Esophagus mucosa (tissue), 1 donor: ENCODE measurements at places on chromosomes 7 and 10.

DNA sequence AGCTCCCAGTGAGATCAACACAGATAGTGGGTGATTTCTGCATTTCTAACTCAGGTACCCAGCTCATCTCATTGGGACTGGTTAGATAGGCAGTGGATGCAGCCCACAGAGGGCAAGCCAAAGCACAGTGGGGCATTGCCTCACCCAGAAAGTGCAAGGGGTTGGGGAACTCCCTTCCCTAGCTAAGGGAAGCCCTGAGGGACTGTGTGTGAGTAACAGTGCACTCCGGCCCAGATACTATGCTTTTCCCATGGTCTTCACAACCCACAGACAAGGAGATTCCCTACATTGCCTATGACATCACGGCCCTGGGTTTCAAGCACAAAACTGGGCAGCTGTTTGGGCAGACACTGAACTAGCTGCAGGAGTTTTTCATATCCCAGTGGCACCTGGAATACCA is 62.8 kb downstream of the PPP1R3A start:
- ATAC-seq, result no peak

DNA sequence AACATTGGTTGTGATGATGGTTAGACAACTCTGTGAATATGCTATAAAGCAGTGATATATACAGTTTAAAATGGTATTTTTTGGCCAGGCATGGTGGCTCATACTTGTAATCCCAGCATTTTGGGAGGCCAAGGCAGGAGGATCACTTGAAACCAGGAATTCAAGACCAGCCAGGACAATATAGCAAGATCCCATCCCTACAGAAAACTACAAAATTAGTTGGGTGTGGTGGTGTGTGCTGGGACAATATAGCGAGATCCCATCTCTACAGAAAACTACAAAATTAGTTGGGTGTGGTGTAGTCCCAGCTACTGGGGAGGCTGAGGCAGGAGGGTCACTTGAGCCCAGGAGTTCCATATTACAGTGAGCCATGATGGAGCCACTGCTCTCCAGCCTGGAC is 27.5 kb upstream of the MSMB start:
- ATAC-seq, result no peak

DNA sequence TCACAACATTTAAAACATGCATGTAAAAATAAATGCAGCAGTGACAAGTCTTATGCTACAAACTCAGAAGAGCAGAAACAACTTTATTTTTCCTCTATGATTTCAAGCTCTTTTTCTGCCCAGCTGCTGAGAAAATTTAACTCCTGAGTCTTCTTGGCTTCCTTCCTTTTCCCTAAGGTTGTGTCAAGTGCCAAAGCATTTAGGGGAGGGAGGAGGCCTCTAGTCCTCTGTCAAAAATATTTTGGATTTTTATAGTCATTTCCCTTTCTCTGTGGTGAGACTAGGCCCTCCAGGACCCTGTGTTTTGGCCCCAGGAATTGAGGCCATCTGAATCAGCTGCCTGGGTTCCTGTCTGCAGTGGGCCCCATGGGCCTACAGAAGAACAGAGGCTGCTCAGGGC is 11.0 kb upstream of the PILRB start:
- ATAC-seq, result no peak

- ATAC-seq, result no peak
Measured at GRCh38 chr10:114987995-114988394, 50.0 kb downstream of the TRUB1 start.

DNA sequence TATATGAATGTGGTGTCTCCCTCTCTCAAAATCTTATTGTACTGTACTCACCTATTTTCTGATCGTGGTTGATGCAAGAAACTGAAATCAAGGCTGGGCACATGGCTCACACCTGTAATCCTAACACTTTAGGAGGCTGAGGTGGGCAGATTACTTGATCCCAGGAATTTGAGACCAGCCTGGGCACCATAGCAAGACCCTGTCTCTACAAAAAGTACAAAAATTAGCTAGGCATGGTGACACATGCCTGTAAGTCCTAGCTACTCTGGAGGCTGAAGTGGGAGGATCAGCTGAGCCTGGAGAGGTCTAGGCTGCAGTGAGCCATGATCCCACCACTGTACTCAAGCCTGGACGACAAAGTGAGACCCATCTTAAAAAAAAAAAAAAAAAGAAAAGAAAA is 16.0 kb downstream of the MMRN2 start:
- no peak for ATAC-seq

GRCh38 chr7:22356701-22357310 is at the start of gene RAPGEF5:
Gene RAPGEF5, minus strand, starts transcription at chr7:22357154. Its CDS starts 94 bp downstream, at chr7:22357060.
- ATAC-seq, result peak; percentile 85

DNA sequence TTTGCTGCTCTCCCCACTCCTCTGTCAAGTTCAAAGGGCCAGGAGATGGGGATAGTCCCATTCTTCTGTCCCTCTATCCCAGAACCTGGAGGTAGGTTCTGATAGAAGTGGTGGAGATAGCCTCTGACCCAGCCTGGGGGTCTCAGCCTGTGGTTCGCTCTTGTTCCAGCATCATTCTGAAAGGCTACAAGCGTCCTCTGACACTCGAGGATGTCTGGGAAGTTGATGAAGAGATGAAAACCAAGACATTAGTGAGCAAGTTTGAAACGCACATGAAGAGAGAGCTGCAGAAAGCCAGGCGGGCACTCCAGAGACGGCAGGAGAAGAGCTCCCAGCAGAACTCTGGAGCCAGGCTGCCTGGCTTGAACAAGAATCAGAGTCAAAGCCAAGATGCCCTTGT is 14.5 kb downstream of the ABCC2 start:
- ATAC-seq, result no peak

- peak; percentile 83 for ATAC-seq
Measured at GRCh38 chr7:119270045-119270464, 1002.9 kb upstream of the KCND2 start.

DNA sequence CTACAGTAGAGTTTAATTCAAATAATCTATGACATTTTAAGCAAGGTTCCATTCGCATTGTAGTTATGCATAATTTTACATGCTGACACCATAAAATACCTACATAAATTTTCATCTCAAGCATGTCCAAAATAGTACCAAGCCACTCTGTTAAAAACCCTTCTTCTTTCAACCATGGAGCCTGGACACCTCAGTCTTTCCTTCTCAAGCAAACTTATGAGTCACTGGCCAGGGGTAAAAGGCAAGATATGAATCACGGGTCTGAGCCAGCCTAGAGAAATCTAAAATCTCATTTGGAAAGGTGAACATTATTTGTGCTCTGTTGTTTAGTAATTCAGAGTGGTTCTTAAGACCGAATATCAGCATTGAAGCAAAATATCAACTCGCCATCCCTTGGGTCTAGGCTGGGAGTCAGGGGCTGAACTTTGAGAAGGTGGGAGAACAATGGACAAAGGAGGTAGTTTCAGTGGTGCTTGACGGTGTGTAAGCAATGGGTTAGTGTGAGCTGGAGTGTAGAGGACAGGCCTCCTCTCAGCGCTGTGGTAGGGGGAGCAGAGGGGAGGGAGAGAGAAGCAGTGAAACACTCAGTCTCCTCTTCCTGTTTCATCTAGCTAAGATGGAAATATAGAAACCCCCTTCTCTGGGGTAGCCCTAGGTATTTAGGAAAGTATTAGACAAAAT is 19.1 kb upstream of the GPAM start:
- peak; percentile 39 for ATAC-seq

DNA sequence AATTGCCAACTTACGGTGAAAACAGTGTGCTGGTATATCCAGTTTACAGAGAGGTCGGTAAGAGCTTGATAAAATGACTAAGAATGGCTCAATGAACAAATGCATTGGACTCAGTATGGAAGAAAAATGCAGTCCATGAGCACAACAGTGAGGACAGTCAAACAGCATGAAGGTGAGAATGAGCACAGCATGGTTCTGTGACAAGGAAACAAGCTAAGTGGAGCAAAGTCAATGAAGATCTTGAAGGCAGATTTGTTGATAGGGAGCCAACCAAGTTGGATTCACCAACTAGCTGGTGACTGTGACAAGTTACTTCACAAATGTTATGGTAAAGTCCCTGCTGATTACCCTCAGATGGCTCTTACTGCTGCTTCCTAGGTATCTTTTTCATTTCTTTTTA is 75.9 kb downstream of the SHOC2 start:
- ATAC-seq, result no peak

DNA sequence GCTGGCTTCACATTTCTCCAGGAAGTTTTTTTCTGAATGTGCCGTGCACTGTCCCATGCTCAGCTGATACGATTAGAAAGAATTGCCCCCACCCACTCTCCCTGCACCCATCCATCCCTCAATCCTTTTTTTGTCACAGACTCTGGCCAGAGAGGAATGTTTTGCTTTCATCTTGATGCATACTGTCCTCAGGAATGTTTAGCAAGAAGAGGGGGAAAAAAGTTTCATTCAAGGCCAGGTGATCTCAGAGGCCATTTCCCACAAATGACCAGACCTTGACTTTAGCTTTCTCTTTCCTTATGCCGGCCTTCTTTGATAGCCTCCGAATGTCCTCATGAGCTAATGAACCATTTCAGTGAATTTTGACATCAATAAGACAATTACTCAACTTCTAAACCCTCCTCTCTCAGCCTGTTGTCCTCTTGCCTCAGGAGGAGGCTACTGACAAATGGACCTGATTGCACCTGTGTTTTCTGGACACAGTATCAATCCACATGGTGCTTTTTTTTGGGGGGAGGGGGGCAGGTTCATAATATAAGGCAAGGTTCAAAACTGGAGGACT is 105.0 kb upstream of the KLF6 start:
- no peak for ATAC-seq

GRCh38 chr7:14351167-14351566 is 361.7 kb upstream of the ETV1 start:
- no peak for ATAC-seq

DNA sequence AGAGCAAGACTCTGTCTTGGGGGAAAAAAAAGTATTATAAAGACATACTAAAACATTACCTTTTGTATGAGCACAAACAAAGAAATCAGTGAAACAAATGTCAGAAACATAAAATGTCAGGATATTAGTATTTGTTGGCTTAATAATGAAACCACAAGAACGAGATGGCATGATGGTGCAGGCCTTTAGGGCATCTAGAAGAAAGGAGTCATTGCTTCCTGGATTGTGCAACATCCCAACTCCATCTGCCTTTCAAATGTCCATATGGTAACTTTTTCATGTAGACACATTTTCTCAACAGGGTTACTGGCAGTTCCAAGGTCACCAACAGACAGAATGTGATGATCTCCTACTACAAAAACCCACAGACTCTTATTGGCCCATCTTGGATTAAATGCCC is 96.6 kb downstream of the ZNF248 start:
- ATAC-seq, result no peak

- peak; percentile 84 for ATAC-seq
Measured at GRCh38 chr10:133318494-133319127, 9.9 kb downstream of the ZNF511 start.

GRCh38 chr7:105098863-105099515 is 85.0 kb downstream of the KMT2E start:
- ATAC-seq, result peak; percentile 92

DNA sequence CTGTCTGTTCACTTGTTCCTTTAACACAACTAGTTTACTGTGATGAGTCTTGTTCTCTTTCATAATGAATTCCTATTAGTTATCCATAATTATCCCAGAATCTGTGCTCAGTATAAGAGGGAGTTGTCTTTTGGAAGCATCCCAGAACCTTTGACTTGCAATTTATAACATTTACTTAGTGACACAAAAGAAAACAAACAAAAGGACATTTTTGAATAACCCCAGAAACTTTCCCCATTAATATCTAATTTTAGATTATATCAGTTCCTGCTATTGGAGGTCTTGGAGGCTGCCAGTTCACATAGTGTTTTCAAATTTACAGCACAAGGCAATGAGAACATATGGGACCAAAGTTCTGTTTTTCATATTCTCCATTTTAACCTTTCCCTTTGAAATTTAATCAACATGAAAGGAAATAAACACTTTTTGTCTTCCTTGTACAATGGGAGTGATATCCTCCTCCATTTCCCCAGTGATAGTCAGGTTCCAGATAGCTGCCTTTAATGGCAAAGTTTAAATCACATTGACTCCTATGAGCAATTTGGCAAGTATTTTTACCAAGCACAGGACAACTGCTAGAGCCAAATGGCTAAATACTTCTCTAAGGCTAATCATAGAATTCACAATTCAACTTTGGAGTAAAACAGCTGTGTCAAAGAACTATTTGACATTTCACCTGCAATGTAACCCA is 37.1 kb upstream of the GNAT3 start:
- ATAC-seq, result no peak

DNA sequence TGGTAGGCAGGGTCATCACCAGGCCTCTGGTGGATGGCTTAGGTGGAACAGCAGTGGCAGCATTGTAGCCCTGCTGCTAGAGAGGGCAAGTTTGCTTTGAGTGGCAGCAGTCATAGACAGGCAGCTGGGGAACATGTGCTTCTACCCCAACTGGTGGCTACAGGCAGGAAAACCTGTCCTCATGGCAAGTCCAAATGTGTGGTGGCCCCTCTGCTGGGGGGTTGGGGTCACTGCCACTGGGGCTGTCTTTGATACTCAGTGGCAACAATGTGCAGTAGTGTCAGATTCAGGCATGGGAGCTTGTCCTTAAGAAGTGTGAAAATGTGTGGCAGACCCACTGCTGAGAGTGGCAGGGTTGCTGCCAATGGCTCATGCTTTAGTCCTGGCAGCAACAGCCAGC is 186.2 kb upstream of the NPSR1 start:
- ATAC-seq, result no peak

DNA sequence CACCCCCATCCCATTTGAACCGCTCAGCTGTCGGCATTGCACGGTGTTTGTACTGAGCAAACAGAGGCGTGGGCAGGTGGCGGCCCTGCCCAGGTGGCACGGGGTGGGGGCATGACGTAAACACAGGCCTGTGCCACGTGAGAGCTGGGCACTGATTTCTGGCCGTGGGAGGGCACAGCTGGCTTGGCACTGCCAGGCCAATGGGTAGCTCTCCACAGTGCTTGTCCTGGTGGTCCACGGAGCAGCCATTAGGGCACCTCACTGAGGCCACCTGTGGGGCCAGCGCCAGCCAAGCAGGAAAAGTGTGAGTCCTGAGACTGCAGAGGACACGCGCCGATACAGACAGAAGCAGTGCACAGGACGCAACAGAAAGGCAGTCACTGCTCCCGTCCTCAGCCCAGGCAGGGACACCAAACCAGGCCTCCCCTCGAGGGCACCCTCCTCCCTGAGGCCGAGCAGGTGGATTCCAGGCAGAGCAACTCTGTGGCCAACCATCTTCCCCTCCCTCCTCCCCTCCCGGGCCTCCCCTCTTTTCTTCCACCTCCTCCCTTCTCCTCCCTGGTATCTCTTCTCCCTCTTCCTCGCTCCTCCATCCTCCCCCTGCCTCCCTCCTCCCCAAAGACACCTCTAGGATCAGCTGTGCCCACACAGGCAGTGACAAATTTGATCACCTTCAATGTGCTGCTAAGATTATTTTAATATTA is 258.7 kb downstream of the ELFN1 start:
- peak; percentile 64 for ATAC-seq

- ATAC-seq, result no peak
Measured at GRCh38 chr10:34523017-34523767, 291.9 kb downstream of the PARD3 start.
